ENCODE measurements at places on chromosomes 13 and 19. TPM values are rescaled to one million over a fixed set of nuclear protein-coding genes. Genes with fewer than 3 reads are reported as not detected.

DNA sequence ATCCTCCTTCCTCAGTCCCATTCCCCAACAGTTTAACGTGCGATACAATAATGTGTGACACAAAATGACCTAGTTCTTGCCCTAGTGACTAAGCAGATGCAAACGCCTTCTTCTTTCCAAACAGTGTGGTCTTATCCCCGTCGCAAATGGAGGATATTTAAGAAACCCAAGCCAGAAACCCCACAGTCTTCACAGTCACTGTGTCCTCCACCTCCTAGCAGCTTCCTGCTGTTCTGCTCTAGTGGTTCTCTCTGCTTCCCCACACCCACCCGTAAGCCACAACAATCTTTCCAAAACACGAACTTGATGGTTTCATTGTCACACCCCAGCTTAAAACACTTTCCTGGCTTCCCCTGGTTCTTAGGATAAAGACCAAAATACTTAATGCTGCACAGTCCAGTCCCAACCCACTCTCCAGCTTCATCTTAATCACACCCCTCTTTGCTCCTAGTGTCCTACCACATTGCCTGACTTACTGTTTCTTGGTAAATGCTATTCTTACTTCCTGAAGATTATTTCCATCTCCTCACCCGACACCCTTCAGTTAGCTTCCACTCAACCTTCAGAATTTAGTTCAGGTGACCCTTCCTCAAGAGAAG is 32.3 kb downstream of the ITM2B start:
- no peak for DNase-seq

DNA sequence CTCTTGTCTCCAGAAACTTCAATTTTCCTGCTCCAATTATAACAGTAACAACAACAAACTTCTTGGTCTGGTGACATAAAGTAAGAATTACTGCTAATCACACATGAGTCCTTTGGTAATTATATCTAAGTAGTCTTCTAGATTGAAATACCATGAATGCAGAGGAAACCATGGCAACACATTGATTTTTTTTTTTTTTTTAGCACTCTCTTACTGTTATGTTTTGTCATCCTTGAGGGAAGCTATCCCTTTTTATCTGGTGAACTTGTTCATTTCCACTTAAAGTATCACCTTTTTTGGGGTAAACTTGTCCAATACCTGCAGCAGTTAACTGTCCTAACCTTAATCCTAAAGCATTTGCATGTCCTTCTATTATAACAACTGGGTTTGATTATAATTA is 256.3 kb downstream of the B3GLCT start:
- no peak for DNase-seq

DNA sequence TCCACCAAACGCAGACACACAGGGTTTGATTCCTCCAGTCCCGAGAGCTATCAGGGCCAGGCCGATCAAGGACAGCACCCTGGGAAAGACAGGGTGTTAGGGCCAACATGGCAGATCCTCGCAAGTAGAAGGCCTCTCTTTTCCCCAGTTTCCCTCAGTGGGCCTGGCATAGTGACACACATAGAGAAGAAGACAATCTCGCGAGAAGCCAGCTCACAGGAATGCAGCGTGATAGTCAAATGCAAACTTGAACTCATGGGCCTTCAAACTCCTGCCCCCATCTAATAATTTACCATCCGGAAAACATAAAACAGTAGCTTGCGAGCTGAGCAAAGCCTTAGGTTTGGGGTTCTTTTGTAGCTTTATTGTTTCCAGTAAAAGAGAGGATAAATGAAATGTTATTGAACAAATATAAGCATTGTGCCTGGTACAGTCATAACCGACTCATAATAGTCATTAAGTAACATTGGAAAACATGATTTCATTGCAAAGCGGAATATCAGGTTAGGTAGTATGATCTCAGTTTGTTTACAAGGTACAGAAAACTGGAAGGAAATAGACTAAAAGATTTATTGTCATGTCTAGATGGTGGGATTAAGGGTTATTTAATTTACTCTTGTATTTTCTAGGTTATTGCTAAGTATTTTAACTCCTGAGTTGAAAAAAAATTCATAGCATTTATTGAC is 30.5 kb downstream of the SLC15A1 start:
- no peak for DNase-seq

The SIGLEC6 gene
- polyA plus RNA-seq, result not detected

DNA sequence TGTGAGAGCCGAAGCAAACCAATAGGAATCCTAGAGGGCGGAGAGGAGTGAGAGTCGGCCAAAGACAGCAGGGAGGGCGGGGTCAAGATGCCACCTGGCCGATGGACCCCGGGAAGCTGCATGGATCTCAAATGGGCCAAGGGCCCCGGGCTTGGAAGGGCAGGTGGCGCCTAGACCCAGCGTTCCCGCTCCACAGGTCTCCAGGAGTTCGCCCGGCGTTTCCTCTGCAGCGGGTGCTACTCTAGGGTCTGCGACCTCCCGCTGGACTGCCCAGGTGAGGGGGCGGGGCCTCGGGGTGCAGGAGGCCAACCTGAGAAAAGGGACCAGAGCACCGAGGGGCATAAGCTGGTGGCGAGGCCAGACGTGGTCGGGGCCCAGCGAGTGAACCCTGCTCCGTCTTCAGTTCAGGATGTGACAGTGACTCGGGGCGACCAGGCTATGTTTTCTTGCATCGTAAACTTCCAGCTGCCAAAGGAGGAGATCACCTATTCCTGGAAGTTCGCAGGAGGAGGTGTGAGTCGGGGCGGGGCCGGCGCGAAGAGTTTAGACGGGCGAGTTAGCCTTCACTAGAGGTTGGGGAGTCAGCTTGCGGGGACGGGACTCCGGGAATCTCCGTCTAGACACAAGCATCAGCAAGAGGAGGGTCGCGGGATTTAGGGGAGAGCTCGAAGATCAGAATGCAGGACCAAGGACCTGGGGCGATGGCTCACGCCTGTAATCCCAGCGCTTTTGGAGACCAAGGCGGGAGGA is 9.9 kb downstream of the SPACA6 start:
- peak; percentile 77 for DNase-seq

The FREM2 gene
- 0.10 TPM for polyA plus RNA-seq

The URAD gene
- polyA plus RNA-seq, result not detected

DNA sequence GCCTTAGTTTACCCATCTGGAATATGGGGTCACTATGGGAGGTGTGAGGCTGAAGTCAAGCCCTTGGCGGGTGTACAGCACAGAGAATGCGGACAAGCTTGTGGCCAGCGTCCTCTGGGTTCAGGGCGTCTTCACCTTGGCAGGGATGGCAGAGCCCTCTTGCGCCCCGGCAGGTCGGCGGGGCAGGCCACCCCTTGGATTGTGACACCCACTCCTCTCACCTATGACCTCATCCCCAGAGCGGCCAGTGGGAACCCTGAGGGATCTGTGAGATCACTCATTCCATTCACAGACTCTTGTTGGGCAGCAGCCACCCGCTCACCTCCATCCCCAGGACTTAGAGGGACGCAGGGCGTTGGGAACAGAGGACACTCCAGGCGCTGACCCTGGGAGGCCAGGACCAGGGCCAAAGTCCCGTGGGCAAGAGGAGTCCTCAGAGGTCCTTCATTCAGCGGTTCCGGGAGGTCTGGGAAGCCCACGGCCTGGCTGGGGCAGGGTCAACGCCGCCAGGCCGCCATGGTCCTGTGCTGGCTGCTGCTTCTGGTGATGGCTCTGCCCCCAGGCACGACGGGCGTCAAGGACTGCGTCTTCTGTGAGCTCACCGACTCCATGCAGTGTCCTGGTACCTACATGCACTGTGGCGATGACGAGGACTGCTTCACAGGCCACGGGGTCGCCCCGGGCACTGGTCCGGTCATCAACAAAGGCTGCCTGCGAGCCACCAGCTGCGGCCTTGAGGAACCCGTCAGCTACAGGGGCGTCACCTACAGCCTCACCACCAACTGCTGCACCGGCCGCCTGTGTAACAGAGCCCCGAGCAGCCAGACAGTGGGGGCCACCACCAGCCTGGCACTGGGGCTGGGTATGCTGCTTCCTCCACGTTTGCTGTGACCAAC is at the start of gene SPACA4:
TSS of gene SPACA4 (plus strand) at position 280 of the 896 bp plus-strand sequence. CDS start at position 517, 237 bp downstream.
- no peak for DNase-seq

DNA sequence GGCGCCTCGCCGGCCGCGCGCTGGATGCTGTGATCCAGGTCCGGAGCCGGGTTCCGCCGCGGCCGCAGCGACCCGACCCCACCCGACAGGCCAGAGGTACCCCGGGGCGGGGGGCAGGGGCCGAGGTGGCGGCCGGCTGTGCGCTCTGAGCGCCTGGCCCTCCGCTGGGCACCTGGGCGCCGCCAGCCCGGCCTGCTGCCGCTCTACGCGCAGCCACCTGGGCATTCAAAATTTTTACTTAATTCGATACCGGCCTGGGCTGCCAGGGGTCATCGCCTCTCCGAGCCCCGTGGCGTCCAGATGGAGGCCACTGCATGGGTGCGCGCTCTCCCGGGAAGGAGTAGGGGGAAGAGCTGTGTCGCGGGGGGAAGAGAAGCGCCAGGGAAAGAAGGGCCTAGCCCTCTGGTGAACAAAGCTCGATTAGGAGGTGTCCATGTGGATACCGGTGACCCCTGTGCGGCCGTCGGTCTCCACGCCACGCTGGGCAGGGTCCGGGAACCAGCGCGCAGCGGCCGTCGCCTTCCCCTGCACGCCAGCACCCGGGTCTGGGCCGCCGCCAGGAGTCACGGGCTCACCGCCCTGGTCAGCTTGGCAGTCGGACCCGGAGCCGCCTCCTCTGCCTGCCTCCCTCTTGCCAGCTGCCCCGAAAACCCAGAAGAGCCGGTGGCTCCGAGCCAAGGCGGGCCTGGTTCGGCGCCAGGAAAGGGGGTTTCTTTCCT is 666 bp downstream of the BIVM start:
- peak; percentile 64 for DNase-seq

The PALM3 gene
- polyA plus RNA-seq, result 0.18 TPM
